Ascending aorta (tissue), 2 donors: ENCODE measurements at places on chromosomes 3 and 15. TPM values are rescaled to one million over a fixed set of nuclear protein-coding genes. Genes with fewer than 3 reads are reported as not detected.

GRCh38 chr15:45102226-45102625 lies 11.7 kb downstream of the DUOX2 start:
- no peak overlapping the region for H3K4me3 ChIP-seq
- no peaks in the 10 kb centered on the region for H3K36me3 ChIP-seq
- no peak for DNase-seq
- H3K27me3 ChIP-seq, result no peaks in the 10 kb centered on the region
- no peaks in the 10 kb centered on the region for H3K4me1 ChIP-seq

DNA sequence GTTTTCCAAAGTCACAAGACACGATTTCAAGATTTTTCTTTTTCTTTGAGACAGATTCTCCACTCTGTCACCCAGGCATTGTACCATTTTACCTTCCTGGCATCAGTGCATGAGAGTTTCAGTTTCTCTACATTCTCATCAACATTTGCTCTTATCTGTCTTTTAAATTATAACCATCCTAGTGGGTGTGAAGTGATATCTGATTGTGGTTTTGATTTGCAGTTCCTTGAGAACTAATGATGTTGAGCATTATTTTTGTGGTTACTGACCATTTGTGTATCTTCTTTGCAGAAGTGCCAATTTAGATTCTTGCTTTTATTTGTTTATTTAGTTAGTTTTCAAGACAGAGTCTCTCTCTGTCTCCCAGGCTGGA lies 41.2 kb downstream of the ADIPOQ start:
- no peak for DNase-seq
- no peak overlapping the region for H3K27ac ChIP-seq
- H3K27me3 ChIP-seq, result no peaks in the 10 kb centered on the region

DNA sequence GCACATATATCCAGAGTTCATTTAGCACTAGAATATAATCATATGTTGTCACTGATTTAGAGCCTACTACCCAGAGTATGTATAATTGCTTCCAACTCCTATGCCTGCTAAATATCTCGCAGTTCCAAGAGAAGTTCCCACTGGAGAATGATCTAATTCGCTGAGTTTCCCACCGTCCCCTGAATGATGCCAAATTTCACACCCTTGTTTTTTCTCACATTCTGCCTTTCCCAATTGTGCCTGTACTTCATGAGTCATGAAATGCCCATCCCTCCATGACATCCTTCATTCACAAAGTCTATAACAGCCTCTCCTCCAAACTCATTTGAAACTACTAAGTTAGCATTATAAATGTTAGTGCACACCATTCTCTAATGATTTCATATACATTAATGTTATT lies 177.2 kb downstream of the CBLB start:
- no peak overlapping the region for H3K27ac ChIP-seq
- no peaks in the 10 kb centered on the region for H3K27me3 ChIP-seq
- H3K36me3 ChIP-seq, result peaks cover 13% of the 10 kb centered on the region
- DNase-seq, result no peak
- H3K4me1 ChIP-seq, result no peaks in the 10 kb centered on the region

- no peaks in the 10 kb centered on the region for H3K27me3 ChIP-seq
- H3K27ac ChIP-seq, result no peak overlapping the region
- no peak overlapping the region for H3K4me3 ChIP-seq
- peaks cover 7% of the 10 kb centered on the region for H3K4me1 ChIP-seq
- DNase-seq, result no peak
- no peaks in the 10 kb centered on the region for H3K36me3 ChIP-seq
These were observed 32.9 kb upstream of the SLC24A5 start for GRCh38 chr15:48087844-48088243.

DNA sequence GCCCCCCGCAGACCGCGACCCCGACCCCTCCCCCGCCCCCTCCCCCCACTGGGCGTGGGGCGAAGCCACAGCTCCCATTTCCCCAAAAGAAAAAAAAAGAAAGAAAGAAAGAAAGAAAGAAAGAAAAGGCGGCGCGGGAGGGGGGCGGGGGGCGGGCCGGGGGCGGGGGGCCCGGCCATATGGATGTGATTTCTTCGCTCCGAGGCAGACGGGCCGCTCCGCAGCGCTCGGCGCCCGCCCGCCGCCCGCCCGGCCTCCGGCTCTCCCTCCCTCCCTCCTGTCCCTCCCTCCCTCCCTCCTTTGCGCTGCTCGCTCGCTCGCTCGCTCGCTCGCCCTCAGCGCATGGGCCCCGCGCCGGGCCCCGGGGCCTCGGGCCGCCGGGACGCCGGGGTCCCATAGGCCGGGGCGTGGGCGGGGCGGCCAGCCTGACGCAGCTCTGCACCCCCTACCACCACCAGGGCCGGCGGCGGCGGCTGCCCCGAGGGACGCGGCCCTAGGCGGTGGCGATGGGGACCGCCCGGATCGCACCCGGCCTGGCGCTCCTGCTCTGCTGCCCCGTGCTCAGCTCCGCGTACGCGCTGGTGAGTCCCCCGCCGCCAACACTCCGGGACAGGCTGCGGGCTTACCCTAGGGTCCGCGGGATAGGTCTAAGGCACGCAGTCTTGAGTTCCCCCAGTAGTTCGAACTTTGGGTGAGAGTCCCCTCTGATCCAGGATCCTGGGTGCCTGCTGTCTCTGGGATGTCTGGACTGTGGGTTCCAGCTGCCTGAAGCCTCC lies 5.7 kb downstream of the PTH1R start:
- H3K4me1 ChIP-seq, result peaks cover 6% of the 10 kb centered on the region
- no peaks in the 10 kb centered on the region for H3K27me3 ChIP-seq
- peak overlapping the region; percentile 84 for H3K4me3 ChIP-seq

GRCh38 chr15:99677540-99678134 lies 55.6 kb downstream of the LYSMD4 start:
- H3K4me1 ChIP-seq, result peaks cover 4% of the 10 kb centered on the region
- no peak overlapping the region for H3K4me3 ChIP-seq
- no peaks in the 10 kb centered on the region for H3K27me3 ChIP-seq
- DNase-seq, result no peak

- H3K4me1 ChIP-seq, result peaks cover 25% of the 10 kb centered on the region
- peak overlapping the region; percentile 99 for H3K27ac ChIP-seq
- no peaks in the 10 kb centered on the region for H3K27me3 ChIP-seq
- peak; percentile 91 for DNase-seq
- H3K36me3 ChIP-seq, result no peaks in the 10 kb centered on the region
- peak overlapping the region; percentile 90 for H3K4me3 ChIP-seq
These were observed 668 bp downstream of the THRB start for GRCh38 chr3:24493746-24494617.

DNA sequence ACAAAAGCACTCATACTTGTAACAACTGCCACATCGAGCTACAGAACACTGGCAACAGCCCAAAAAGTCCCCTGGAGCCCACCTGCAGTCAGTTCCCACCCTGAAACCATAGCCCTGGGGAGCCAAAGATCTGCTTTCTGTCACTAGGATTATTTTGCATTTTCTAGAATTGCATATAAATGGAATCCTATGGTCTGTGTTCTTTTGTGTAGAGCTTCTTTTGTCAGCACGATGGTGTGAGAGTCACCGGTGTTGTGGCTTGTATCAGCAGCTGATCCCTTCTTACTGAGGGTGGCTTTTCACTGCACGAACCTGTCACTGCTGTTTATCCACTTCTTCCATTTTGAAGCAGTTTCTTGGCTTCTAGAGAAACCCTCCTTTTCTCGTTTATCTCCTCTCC lies 60.1 kb upstream of the PRR23E start:
- no peaks in the 10 kb centered on the region for H3K36me3 ChIP-seq
- H3K4me3 ChIP-seq, result no peak overlapping the region
- H3K27ac ChIP-seq, result no peak overlapping the region
- peaks cover 4% of the 10 kb centered on the region for H3K4me1 ChIP-seq
- no peaks in the 10 kb centered on the region for H3K27me3 ChIP-seq

- no peaks in the 10 kb centered on the region for H3K27me3 ChIP-seq
- H3K4me3 ChIP-seq, result no peak overlapping the region
- no peaks in the 10 kb centered on the region for H3K36me3 ChIP-seq
- no peak for DNase-seq
- no peaks in the 10 kb centered on the region for H3K4me1 ChIP-seq
These were observed 293.3 kb upstream of the RGMA start for GRCh38 chr15:93382200-93382820.

DNA sequence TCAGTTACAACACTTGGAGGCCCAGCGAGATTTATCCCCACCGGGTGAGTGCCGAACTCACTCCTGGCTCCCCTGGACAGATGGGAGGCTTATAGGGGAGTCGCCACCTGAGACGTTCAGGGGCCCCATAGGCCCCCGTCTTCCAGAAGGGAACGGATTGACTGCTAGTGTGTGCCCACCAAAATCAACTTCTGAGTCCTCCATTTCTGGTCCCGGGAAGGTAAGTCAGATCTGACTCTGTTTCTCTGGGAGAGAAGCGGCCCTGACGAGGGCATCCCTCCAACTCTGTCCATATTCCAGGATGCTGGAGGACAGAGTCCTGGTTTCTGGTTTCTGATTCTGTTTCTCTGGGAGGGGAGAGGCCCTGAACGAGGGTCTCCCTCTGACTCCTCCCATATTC lies 44.3 kb downstream of the ZBTB11 start:
- H3K4me1 ChIP-seq, result no peaks in the 10 kb centered on the region
- no peak overlapping the region for H3K27ac ChIP-seq
- H3K27me3 ChIP-seq, result no peaks in the 10 kb centered on the region
- DNase-seq, result no peak
- no peak overlapping the region for H3K4me3 ChIP-seq

- peak within 1 kb of the TSS; percentile 43 for H3K4me3 ChIP-seq
- no peak within 1 kb of the TSS for H3K27ac ChIP-seq
- no peaks in the 10 kb centered on the region for H3K27me3 ChIP-seq
- DNase-seq, result no peak
These were observed at the start of gene ZMYND10 for GRCh38 chr3:50345586-50346234. TSS of gene ZMYND10 (minus strand) at chr3:50345732. CDS start at chr3:50345579, 153 bp downstream.

- H3K4me3 ChIP-seq, result peak overlapping the region; percentile 90
- peaks cover 18% of the 10 kb centered on the region for H3K4me1 ChIP-seq
- no peaks in the 10 kb centered on the region for H3K27me3 ChIP-seq
- DNase-seq, result no peak
These were observed 1.5 kb downstream of the ITGB5 start for GRCh38 chr3:124885466-124886167.

DNA sequence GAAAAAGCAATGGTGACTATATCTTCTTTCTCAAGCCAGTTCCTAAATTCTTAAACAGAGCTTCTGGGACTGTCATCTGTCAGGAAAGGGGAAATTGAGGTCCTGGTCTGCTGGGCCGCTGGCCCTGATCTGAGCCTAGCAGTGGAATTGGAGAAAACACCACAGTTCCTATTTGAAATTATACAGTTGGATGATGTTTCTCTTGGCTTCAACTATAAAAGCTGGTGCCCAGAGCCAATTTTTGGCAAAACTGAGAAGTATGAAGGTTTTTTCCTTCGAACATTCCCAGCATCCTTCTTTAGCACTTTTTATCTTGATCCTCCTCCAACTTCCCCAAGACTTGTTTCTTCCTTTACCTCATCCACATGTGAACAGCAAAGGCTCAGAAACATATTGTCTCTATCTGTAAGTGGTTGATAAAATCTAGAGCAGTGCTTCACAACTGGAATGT lies 83.9 kb downstream of the CD47 start:
- DNase-seq, result no peak
- no peaks in the 10 kb centered on the region for H3K27me3 ChIP-seq
- H3K27ac ChIP-seq, result no peak overlapping the region
- no peaks in the 10 kb centered on the region for H3K36me3 ChIP-seq
- H3K4me1 ChIP-seq, result no peaks in the 10 kb centered on the region

DNA sequence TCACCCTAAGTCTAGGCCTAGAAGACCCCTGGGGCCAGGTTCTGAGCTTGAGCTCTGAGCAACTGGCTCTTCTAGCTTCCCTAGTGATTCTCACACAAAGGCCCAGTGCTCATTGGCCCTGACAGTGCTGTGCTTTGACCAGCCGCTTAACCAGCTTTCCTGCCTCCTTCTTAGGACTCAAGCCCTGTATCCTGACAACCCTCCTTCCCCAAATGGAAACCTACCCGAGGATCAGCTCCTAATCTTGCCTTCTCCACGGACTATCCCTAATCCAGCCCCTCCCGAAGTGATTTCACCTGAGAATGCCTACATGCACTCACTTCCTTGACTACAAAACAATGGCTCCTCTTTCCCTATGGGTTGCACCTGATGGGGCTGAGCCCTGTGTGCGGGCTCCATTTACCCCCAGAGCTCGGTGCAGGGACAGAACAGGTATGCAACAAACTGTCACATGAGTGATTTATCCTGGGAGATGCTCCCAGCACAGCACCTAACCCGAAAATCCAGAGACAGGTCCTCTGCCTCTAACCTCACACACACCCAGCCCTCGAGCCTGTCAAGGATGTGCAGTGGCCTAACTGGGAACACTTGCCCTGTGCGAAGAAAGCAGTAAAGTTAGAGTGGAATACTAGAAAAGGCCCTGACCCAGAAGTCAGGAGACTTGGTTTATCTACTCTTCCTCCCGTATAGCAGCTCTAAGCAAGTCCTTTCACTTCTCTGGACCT lies 2.3 kb downstream of the MEGF11 start:
- peaks cover 3% of the 10 kb centered on the region for H3K27me3 ChIP-seq
- no peak for DNase-seq
- peaks cover 19% of the 10 kb centered on the region for H3K4me1 ChIP-seq
- H3K4me3 ChIP-seq, result no peak overlapping the region
- no peak overlapping the region for H3K27ac ChIP-seq

Gene TLR9
- not detected for total RNA-seq

Gene CTXN2
- not detected for total RNA-seq

Gene EIF4A2
- 260 TPM for total RNA-seq
